ENCODE measurements at places on chromosomes 12 and 14.

GRCh38 chr12:92337128-92337527, 191.5 kb upstream of the BTG1 start:
- no peak for DNase-seq

DNA sequence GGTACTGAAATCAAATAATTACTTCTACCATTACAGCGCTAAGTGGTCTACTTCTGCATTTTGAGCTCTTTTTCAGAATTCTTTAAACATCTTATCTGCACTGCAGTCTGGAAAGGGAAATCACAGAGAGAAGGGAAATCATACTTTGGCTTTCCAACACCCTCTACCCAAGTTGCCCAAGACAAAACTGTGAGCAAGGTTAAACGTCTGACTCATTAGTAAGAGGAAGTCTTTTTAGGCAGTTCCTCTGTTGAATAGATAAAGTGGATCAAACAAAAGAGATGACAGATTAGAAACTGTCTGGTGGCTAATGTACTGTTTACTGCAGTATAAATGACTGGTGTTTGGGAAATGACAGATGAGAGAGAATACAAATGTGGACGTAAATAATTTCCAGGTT, 858.1 kb downstream of the NRXN3 start:
- DNase-seq, result no peak

DNA sequence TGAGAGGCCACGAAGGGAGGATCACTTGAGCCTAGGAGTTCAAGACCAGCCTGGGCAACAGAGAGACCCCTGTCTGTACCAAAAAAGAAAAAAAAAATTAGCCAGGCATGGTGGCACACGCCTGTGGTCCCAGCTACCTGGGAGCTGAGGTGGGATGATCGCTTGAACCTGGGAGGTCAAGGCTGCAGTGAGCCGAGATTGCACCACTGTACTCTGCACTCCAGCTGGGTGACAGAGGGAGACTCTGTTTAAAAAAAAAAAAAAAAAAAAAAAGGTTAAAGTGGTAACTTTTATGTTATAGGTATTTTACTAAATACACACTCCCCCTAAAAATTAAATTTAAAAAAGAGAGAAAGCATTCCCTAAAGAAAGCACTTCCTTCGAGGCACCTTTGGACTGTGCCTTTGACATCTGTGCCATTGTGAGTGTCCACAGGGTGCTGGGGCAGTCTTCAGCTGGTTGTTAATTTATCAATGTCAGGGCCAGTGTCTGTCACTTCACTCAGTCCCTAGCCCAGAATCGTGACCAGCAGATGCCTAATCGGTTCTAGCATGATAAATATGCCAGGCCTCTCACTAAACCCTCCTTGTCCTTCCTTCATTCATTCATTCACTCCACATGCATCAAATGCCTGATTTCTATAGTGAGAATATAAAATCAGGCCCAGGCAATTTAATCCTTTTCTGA, 63.1 kb downstream of the B4GALNT3 start:
- DNase-seq, result no peak

DNA sequence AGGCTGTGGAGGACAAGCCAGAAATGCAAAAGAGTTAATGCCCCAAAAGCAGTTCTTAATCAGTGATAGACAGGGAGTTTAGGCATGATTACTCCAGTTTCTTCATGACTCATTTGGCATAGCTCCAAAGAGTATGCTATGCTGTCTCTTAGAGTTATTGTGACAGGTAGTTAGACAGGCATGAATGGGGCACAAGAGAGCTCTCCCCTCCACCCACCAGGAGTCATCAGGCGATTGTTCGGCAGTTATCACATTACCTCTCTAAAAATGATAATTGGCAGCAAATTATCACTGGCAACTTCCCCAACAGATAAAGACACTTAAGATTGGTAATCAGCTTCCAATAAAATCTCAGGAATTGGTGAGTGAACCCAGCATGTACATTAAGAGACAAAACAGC, 320.1 kb downstream of the DAD1 start:
- DNase-seq, result peak; percentile 38

DNA sequence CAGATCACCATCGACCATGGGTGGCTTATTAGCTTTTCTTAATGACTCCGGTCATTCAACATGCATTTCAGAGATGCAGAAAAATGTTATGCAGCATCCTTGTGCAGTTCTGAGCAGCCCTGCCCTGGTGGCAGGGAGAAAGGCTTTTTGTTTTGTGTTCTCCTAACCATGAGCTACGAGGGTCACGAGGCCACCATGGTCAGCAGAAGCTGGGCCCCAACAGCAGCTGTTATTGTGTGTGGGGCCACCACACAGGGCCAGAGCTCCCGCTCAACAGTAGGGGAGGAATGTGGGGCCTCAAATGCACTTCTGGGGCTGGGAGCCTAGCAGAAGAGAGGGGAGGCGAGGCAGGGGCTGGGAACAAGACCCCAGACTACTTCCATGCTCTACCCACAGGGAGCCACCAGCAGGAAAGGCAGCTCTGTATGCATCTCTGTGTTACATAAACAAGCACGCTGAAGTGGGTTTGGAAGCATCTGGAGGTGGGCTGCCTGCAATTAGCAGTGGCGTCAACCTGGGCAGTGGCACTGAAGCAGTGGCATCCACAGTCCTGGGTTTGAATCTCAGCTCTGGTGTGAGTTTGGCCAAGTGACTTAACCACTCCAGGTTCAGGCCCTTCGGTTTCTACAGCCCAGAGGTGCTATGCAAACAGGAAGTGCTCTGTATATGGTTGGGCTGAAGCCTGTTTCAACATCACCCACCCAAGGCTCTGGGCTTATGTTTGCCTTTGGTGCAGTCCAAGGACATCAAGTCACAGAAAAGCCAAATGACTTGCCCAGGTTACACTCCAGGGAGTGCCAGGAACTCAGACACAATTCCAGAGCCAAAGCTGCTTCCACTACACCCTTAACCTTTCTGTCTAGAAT, 16.3 kb downstream of the GLTP start:
- DNase-seq, result peak; percentile 28

- no peak for DNase-seq
These were observed 186.8 kb downstream of the CEP128 start for GRCh38 chr14:80754696-80755095.

DNA sequence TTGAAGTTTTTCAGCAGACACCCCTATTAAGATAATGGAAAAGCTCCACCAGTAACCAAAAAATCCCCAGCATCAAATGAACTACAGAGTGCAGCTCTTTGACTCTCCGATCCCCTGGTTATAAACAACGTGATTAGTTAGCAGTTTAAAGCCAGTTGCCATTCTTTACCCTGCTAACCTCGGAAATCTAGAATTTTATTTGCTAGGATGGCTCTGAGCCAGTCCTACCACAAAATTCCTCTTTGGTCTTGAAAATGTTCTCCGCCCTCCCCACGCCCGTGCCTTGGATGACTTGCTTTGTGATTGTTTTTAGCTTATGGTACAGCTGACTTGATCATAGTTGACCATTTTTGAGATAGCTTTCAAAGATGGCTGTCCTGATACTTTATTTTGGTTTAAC, 1.2 kb downstream of the KLHDC2 start:
- peak; percentile 63 for DNase-seq

DNA sequence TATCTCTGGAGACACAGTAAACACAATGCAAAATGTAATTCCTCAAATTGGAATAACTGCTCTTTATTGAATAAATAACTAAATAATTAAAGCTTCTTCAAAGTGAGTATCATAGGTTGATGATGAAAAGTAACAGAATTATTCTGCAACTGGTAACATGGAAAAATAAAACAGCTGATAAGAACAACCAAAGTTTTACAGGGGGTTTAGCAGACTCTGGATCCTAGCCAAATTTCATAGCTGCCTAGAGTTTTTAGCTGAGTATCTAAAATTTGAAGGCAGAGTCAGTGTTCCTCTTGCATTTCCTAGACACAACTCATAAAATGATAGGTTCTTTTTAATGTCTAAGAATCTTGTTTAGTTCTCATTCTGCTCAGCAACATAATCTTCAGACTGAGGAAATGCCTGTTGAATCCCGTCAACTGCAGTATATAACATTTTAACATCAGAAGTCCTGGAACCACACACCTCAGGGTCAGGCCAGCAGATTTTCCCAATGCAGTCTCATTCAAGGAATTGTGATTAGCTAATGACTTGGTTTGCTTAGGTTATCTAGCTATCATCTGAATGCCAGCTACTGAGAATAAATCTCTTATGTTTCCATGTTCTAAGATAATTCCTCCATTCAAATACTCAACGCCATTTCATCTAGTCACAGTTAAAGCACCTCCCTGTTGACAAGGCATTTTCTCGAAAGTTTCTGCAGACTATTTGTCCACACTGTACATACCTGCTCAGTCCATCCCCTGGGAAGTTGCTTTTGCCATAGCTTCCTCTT, 411.6 kb downstream of the BCAT1 start:
- DNase-seq, result no peak

- no peak for DNase-seq
These were observed 109.8 kb upstream of the FUT8 start for GRCh38 chr14:65302571-65303189.

- no peak for DNase-seq
These were observed 593.8 kb downstream of the TRHDE start for GRCh38 chr12:72865921-72866320.

DNA sequence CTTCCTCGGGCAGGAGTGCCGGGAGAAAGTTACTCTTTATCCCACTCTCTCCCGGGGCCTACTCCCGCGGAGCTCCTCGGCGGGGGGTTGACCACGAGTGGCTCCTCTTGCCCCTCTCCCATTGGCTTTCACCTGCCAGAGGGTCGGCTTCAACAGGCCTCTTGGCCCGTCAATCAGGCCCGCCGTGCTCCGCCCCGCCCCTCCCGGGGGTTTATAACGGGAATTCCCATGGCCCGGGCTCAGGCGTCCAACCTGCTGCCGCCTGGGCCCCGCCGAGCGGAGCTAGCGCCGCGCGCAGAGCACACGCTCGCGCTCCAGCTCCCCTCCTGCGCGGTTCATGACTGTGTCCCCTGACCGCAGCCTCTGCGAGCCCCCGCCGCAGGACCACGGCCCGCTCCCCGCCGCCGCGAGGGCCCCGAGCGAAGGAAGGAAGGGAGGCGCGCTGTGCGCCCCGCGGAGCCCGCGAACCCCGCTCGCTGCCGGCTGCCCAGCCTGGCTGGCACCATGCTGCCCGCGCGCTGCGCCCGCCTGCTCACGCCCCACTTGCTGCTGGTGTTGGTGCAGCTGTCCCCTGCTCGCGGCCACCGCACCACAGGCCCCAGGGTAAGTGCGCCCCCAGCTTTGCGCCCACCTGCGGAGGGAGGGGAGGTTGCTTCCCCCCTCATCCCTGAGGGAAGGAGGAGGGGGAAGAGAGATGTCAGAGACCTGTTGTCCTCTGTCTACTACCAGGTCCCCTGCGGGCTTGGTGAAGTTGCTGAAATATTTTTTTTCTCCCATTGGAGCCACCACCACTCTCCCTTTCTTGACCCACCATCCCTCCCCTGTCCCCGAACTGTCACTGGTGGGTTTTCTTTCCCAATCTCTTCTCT, at the start of gene SMOC1:
SMOC1 (plus strand) TSS at position 242 of the 869 bp plus-strand sequence; CDS start at position 505, 263 bp downstream.
- DNase-seq, result peak; percentile 18

GRCh38 chr12:958588-959123, 9.2 kb upstream of the RAD52 start:
- DNase-seq, result peak; percentile 43

DNA sequence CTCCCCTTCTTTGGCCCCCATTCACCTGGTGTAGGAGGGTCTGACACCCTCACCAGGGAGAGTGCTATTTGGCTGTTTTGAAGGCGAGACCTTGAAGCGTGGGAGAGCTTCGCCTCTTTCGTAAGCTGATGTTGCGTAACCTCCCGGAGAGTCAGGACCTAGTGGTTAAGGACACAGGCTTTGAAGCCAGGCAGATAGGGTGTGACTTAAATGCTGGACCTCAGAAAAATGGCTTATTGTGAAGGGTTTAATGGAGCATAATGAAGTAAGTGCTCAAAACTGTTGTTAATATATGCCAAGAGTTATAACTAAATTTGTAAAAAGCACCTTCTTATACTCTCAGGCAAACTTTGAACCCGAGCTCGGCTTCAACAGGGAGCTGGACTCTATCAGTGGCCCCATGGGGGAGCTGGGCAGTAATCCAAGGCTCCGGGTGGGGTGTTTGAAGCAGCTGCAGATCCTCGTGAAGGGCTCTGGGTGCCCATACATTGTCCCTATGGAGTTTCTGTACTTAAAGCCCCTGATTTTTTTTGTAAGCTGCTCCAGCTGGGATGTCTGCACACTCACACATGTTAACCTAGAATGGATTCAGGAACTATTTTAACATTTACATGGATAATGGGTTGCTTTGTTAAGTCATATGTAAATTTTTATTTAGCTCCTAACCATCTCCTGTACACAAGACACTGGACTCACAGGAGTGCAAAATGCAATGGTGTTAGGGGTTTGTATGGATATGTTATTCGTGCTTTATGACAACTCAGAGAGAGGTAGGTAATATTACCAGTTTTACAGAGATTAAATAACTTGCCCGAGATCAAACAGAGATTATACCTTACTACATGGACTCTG, 26.0 kb downstream of the PPFIBP1 start:
- peak; percentile 88 for DNase-seq

DNA sequence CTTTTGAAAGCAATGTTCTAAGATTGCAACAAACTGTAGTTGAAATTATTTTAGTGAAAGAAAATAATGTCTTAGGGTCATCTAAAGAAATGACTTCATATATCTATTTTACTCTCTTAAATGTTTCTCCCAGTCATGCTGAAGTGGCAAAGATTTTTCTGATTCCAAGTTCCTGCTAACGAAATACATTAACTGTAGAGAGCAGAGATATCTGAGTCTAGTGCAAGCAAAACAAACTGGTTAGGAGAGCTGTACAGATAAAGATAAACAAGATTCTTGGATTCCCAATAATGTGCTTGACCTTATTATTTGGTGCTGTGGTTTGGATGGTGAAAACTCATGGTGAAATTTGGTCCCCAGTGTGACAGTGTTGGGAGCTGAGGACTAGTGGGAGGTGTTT, 199.9 kb upstream of the PWP1 start:
- no peak for DNase-seq

DNA sequence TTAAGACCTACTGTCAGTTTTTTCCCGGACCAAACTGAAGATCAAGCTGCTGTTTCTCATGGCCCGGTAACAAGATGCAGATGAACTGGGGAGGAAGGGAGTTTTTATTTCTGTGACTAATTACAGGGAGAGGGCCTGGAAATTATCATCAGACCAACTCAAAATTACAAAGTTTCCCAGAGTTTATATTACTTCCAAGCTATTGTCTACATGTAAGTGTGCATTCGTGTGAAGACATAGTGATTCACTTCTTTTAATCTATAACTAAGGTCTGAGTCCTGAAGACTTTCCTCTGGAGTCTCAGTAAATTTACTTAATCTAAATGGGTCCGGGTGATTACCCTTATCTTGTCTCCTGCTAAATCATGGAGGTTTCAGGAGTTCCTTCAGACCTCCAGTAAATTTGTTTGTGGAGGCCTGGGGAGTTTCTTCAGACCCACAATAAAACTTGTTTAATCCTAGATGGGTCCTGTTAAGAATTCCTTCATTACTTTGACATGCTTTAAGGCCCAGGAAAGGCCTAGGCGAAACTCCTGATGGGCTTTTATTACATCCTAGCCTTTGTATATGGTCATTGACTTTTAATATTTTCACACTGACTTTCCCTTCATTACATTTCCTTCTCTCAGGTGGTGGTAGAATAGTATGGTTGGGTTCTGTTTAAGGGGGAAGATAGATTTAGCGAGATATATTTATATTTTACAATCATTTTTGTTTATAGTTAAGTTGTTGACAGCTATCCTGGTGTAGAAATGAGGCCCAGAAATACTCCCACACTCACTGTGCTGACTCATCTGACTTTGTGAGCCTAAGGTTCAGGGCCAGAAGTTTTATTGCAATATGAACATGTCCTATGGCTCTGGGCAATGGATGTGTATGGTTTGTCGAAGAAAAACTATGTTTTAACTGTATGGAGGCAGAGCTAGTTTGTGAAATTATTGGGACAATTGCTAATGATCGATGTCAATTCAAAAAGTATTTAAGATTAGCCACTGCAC, 627.0 kb upstream of the FBXO33 start:
- DNase-seq, result no peak
